ENCODE measurements at places on chromosomes 4 and X.
A peak's percentile ranks its signal among the peaks of the same experiment; 100 is the strongest.

DNA sequence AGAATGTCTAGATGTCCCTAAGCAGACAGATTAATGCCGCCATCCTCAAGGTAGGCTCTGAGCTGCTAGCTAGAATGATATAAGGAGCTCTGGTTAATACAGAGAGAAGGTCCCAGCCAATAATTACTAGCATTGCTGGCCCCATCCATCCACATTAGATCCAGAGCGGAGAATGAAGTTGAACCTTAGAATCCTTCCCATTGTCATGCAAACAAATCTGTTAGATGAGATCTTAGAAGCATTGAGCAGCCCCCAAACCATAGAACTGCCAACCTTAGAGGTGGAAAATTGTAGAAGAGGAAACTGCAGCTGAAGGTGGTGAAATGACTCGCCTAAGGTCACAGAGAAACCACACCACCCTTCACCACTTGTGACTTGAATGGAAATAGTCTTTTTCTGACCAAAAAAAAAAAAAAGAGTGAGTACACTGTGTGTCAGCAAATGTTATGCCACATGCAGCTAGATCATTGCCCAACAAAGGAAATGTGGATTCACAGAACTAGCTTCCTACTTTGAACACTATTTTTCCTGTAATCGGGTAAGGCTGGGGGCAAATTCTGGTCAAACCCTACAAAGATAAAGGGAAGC is 162.1 kb downstream of the SMIM20 start:
- H3K4me3 ChIP-seq, result no peak overlapping the region
- DNase-seq, result no peak
- H3K27me3 ChIP-seq, result no peaks in the 10 kb centered on the region
- no peak overlapping the region for H3K27ac ChIP-seq
- no peaks in the 10 kb centered on the region for H3K4me1 ChIP-seq

DNA sequence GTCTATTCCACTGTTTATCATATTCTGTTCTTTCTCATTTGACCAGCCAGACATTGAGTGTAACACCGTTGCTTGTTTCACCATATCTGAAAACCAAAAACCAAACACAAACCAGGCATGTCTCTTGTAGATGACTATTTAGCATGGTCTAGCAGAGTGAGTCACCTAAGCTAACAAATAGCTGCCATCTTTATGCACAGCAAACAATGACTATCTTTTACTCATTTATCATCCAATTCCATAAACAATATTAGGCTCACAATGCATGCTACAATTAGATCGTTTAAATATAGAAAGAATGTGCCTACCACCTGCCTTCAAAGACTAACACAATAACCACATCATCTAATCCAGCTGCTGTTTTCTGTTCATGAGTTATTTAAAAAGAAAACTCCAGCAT is 495.4 kb downstream of the PCDH19 start:
- H3K36me3 ChIP-seq, result no peaks in the 10 kb centered on the region
- no peak overlapping the region for H3K27ac ChIP-seq
- no peak overlapping the region for H3K4me3 ChIP-seq

DNA sequence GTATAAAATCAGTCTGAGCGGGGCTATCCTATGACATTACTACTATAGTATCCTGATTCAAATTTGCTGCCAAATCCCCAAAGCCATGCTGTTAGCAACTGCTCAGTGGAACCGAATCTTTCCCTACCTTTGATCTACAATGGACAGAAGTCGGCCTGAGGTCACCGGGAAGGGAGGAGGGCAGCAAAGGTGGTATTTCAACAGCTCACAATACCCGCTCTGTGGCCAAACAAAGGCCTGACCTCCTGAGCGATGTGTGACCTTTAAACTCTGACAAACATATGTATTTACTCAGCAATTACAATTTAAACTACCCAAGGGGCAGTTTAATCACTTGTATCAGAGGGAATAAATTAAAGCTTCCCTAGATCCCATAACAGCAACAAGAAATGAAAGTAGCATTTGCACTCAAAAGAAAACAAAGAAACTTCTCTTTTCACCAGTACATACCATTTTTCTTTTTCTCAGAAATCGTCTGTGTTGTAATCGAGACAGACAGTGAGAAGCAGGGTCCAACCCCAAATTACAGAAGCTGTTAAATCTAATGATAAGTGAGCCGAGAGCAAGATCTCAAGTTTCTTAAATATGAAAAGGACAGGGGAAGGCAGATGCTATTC is 11.6 kb upstream of the TMEM128 start:
- peaks cover 6% of the 10 kb centered on the region for H3K27me3 ChIP-seq
- no peaks in the 10 kb centered on the region for H3K4me1 ChIP-seq
- no peak for DNase-seq
- no peak overlapping the region for H3K27ac ChIP-seq

DNA sequence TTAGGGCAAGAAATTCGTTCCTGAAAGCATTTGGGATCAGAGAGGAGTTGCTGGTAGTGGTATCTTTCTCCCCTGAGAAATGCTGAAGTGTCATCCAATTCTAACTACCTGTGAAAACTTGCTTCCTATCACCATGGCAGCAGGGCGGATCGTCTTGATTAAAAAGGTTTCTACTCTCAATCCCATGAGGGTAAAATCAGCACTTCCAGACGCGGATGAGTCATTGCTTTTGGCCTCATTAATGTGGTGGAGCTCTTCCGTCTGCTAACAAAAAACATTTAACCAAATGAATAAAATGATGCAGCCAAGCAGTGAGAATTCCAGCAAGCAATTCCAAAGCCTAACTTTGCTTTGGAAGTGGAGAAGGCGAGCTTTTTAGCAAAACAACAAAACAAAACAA is 325.6 kb downstream of the CAMK2D start:
- DNase-seq, result peak; percentile 71
- no peaks in the 10 kb centered on the region for H3K4me1 ChIP-seq
- no peak overlapping the region for H3K27ac ChIP-seq
- H3K27me3 ChIP-seq, result no peaks in the 10 kb centered on the region
- H3K4me3 ChIP-seq, result no peak overlapping the region
- H3K36me3 ChIP-seq, result no peaks in the 10 kb centered on the region

- DNase-seq, result no peak
- peaks cover 23% of the 10 kb centered on the region for H3K4me1 ChIP-seq
- no peak overlapping the region for H3K27ac ChIP-seq
- H3K4me3 ChIP-seq, result no peak overlapping the region
- no peaks in the 10 kb centered on the region for H3K36me3 ChIP-seq
Observed at GRCh38 chr4:10979032-10979431, 294.5 kb upstream of the CLNK start.

GRCh38 chr4:32864713-32865351 is 2144.7 kb downstream of the PCDH7 start:
- no peaks in the 10 kb centered on the region for H3K36me3 ChIP-seq
- no peaks in the 10 kb centered on the region for H3K4me1 ChIP-seq
- DNase-seq, result no peak
- no peak overlapping the region for H3K4me3 ChIP-seq

DNA sequence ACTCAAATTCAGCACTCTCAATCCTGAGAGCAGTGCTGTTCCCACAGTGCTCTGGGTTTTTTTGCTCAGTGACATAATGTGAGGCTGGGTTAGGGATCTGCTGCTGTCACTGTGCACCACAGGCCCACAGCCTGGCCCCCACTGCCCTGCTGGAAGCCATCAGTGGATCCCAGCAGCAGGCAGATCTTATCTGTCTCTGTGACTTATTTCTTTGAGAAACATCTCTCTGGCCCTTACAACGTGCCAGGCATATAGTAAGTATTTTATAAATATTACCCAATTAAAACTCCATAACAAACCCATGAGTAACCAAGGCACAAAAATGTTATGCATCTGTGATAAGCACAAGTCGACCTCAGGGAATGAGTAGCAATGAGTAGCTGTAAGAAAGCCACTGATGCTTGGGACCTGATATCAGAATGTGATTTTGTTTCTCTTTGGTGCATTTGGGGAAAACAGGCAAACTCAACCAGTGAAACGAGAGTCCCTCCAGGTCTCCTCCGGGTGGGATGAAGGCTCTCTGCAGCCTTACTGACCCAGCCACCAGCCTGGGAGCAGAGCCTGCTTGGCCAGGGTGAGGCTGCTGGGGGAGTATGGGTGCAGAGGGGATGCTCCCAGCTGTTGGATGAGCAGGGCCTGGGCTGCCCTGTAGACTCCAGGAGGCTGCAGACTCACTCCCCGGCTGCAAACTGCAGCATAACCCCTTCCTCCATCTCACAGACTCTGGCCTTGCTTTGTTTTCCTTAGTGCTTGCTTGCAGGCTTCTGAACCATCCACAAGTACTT is 172.7 kb upstream of the LNX1 start:
- no peaks in the 10 kb centered on the region for H3K36me3 ChIP-seq
- no peak overlapping the region for H3K4me3 ChIP-seq
- no peaks in the 10 kb centered on the region for H3K27me3 ChIP-seq
- H3K27ac ChIP-seq, result peak overlapping the region; percentile 6

- no peak for DNase-seq
- H3K4me3 ChIP-seq, result no peak overlapping the region
- no peaks in the 10 kb centered on the region for H3K4me1 ChIP-seq
- no peaks in the 10 kb centered on the region for H3K36me3 ChIP-seq
Observed at GRCh38 chr4:72109959-72110497, 78.2 kb downstream of the NPFFR2 start.

DNA sequence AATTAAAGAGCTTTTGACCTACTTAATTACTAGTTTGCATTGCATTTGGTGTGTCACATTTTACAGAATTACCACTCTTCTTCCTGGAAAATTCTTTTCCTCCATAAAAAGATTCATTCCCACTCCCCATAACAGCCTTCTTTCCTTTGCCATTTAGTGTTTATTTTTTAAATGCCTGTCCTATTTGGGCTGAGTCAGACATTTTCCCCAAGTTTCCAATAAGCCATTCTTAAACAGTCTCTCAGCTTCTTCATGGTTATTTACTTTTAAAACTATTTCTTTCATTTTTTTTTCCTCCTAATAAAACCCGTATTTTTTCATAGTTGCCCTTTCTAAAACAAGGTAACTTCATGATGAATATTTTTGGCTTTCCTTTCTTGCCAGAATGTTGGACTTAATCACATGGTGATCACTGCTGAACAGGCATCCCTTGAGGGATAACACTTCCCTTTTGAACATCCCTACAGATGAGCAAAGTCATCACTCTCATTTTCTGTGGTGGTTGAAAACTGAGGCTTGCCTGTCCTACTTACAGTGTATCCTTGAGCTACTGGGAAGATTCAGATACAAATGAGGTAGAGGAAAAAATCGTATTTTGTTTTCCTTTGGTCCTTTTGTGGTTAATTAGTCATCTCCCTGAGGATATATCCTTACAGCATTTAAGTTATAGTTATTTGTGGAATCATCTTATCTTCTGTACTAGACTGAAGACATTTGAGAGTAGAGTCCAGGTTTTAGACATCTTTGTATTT is 520.5 kb upstream of the NR3C2 start:
- H3K4me3 ChIP-seq, result no peak overlapping the region
- no peak overlapping the region for H3K27ac ChIP-seq
- H3K27me3 ChIP-seq, result no peaks in the 10 kb centered on the region
- DNase-seq, result no peak

DNA sequence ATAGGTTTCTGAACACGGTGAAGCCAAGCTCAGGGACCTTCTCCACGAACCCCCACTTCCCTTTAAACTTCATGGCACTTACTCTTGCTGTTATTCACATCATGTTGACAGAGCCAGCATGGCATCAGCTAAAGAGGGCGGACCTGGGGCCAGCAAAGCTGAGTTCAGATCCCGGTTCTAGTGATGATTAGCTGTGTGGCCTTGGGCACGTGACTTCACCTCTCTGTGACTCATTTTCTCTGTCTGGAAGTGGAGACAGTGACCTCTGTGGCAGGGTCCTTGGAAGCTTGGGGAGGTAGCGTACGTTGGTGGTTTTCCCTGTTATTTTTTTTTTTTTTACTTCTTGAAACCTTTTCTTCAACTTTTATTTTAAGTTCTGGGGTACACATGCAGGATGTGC is 13.4 kb downstream of the EVC start:
- no peaks in the 10 kb centered on the region for H3K27me3 ChIP-seq
- no peak overlapping the region for H3K4me3 ChIP-seq
- no peaks in the 10 kb centered on the region for H3K4me1 ChIP-seq
- no peak overlapping the region for H3K27ac ChIP-seq
- no peak for DNase-seq

DNA sequence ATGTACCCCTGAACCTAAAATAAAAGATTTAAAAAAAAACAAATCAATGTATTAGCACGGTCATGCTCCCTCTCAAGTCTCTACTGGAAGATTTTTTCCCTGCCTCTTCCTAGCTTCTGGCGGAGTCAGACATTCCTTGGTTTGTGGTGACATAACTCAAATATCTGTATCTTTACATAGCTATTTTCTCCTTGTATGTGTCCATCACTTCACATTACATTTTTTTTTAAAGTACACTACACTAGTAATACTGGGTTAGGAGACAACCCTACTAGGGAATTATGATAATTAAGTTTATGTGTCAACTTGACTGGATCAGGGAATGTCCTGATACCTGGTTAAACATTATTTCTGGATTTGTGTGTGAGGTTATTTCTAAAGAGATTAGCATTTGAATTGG is 1197.9 kb downstream of the TECRL start:
- no peaks in the 10 kb centered on the region for H3K4me1 ChIP-seq
- no peak overlapping the region for H3K4me3 ChIP-seq
- no peak overlapping the region for H3K27ac ChIP-seq
- no peaks in the 10 kb centered on the region for H3K27me3 ChIP-seq
- no peaks in the 10 kb centered on the region for H3K36me3 ChIP-seq

GRCh38 chrX:627510-627981 is 3.0 kb upstream of the SHOX start:
- H3K36me3 ChIP-seq, result no peaks in the 10 kb centered on the region
- H3K4me1 ChIP-seq, result peaks cover 8% of the 10 kb centered on the region
- H3K4me3 ChIP-seq, result no peak overlapping the region
- no peak overlapping the region for H3K27ac ChIP-seq
- no peak for DNase-seq

- no peaks in the 10 kb centered on the region for H3K4me1 ChIP-seq
- H3K27me3 ChIP-seq, result no peaks in the 10 kb centered on the region
- no peaks in the 10 kb centered on the region for H3K36me3 ChIP-seq
- H3K27ac ChIP-seq, result peak overlapping the region; percentile 61
Observed at GRCh38 chrX:9542761-9543111, 77.9 kb downstream of the TBL1X start.

- no peak overlapping the region for H3K27ac ChIP-seq
- H3K4me3 ChIP-seq, result no peak overlapping the region
- no peak for DNase-seq
- no peaks in the 10 kb centered on the region for H3K36me3 ChIP-seq
Observed at GRCh38 chr4:181982437-181982836, 260.8 kb upstream of the TENM3 start.

GRCh38 chr4:188778905-188779304 is 639.7 kb downstream of the TRIML1 start:
- H3K4me3 ChIP-seq, result no peak overlapping the region
- H3K4me1 ChIP-seq, result no peaks in the 10 kb centered on the region
- no peak for DNase-seq
- no peaks in the 10 kb centered on the region for H3K27me3 ChIP-seq

All from endodermal cell (in vitro differentiated cells).